ENCODE measurements at places on chromosomes 11 and 22.

DNA sequence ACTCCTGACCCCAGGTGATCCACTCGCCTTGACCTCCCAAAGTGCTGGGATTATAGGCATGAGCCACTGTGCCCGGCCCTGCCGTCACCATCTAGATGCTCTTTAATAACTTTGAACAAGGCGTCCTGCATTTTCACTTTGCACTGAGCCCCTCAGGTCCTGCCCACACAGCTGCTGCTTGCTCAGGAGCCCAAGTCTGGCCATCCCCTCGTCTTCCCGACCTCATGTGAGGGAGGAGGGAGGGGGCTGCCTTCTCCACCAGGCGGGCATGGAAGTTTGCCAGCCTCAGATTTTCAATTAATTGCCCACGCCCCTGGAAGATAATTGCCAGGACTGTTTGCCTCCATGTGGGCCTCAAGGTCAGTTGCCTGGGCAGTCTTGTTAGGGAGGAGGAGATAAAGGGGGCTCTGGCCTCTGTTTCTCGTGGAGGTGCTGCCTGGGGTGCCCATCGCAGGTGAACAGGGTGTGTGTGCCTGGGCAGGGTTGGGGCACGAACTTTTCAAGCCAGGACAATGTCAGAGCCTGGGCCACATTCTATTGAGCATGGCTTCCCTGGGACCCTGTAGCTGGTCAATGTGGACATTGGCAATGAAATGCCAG is 27.9 kb upstream of the MYEOV start:
- DNase-seq: peak; percentile 43

DNA sequence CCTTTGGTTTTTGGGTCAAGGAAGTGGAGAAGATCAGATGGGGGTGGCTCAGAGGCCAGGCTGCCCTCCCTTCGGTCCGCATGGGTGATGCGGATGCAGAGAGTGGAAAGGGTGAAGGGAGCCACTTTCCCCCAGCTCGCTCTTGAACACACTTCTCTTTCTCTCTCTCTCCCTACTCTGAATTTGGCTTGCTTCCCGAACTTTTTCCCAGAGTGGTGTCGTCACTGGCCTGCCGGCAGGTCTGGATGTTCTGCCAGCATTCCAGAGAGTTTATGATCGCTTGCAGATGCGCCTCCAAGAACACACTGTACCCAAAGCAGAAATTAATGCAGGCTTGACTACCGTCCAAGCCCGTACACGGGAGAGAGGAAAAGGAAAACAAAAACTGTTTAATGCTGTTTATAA is 103.2 kb downstream of the ZBTB16 start:
- DNase-seq: peak; percentile 95

DNA sequence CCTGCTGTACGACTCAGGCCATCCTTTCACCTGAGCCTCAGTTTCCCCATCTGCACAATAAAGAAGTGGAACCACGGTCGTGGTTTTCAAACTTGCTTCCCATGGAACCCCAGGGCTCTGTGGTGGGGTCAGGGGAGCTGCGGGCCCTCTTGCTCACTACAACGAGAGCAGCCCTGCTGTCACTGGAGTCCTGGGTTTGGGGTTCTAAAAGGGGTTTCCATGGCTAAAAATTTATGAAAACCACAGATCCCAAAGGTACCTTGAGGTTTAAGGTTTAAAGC is 45.4 kb upstream of the CARS1 start:
- no peak for DNase-seq

GRCh38 chr11:2131371-2132236 is 7.6 kb downstream of the IGF2 start:
- no peak for DNase-seq

DNA sequence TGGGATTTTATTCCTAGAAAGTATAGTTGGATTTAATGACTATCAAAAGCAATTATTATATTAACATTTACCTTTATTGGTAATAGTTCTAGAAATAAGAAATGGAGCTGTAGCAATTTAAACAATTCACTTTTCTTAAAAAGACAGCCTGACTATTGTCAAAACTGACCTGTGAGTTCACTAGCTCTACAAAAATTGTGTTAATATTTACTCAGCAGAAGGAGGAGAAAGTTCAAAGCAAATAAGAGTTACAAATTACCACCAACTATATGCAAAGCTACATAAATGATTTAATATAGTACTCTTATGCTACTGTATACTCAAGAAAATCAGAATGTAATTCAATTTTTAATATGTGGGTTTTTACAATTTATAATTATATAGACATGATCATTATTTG is 310.0 kb downstream of the DCDC1 start:
- DNase-seq: no peak

GRCh38 chr11:91396236-91397133 is 828.1 kb upstream of the FAT3 start:
- no peak for DNase-seq

DNA sequence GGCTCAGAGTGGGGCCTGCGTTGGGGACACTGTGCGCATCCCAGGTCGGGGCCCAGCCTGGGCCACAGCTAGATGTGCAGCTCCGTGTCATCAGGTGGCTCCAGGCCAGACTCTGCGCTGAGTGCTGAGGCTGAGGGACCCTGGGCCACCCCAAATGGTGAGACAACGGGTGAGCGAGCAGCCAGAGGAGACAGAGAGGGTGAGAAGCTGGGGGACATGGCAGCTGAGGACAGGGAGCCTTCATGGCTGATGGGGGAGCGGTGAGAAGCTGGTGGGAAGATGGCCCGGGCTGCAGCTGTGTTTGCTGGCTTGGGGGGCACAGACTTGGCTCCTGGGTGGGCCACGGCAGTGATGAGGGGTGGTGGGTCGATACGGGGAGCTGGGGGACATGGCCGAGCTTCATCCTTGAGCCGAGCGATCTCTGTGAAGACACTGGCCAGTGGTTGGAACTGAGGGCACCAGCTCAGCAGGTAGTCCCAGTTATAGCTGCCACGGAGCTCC is 2.5 kb upstream of the TPP1 start:
- no peak for DNase-seq

DNA sequence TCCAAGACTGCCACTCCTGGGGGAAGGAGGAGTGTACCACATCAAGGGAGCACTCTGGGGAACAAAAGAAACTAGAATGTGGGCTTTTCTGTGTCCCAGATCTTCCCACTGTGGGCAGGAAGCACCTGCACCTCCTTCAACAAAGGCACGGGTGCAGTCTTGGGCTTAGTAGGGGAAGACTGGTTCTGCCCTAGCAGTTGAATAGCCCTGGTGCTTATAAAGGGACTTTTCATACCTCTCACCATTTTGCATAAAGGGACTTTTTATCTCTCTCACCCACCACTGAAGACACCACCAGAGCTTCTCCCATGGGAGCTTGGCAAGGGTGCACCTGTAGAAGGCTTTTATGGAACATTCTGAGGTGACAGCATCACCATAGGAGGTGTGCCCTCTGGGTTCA is 65.8 kb upstream of the MS4A8 start:
- DNase-seq: no peak

- DNase-seq: no peak
Observed at GRCh38 chr11:60069450-60069849, 13.0 kb downstream of the MS4A3 start.

DNA sequence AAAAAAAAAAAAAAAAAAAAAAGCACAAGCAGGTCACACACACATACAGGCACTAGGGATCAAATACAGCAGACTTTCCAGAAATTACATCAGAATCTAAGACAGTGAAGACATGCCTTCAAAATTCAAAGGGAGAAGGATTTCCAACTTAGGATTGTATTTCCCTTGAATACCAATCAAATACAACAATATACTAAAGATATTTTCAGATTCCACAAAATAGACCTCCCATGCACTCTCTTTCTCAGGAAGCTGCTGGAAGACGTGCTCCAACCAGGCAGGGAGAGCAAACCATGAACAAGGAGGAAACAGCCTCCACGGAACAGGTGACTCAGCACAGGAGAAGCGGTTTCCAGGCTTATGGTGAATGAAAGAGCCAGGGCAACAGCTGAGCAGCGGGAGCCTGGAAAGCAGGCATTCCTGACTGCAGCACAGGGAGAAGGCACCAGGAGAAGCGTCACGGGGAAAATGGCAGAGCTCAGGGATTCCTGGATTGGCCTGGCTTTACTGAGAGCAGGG is 32.0 kb downstream of the TMEM184B start:
- no peak for DNase-seq

GRCh38 chr22:45009606-45010531 is at the start of gene PHF21B:
Gene PHF21B, minus strand, starts transcription at chr22:45010005. Its CDS starts 456 bp downstream, at chr22:45009549.
- peak; percentile 86 for DNase-seq

DNA sequence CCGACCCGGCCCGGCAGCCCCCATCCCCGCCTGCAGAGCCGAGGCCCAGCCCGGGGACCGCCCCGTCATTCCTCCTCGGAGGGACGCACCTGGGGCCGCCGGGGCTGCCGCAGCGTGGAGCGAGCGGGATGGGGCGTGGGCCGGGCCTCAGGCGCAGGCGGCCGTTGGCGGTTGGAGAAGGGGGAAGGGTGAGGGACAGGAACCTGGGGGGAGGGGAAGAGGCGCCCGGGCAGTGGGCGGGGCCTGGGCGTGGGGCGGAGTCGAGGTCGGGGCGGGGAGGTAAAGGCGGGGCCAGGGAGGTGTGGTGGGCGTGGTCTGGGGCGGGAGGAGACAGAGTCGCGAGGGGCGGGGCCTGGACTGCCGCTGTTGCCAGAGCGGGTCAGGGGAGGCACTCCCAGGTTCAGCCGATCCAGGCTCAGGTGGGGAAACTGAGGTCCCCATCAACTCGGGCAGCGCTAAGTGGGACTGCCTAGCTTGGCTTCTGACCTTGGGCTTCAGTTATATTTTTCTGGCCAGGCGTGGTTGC is at the start of gene TESMIN:
TESMIN (minus strand) TSS at position 190 of the 526 bp plus-strand sequence. CDS start 860 bp downstream, outside the sequence.
- peak; percentile 97 for DNase-seq

GRCh38 chr11:21817696-21818095 is 375.2 kb upstream of the ANO5 start:
- DNase-seq: no peak

DNA sequence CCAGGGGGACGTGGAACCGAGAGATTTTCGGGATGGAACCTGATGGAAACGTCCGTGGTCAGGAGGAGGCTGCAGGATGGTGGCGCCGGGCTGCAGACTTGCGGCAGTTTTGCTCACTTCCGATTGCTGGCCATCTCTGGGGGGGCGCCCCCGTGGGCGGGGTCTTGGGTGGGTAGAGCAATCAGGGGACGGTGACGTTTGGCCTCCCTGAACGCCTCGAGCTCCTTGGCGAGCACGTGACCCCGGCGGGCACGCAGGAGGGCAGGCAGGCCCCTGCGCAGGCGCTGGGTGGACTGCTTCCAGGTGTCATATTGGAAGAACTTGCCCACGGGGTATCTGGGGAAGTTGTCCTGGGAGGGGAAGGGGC is 6.3 kb downstream of the IGF2 start:
- peak; percentile 79 for DNase-seq

DNA sequence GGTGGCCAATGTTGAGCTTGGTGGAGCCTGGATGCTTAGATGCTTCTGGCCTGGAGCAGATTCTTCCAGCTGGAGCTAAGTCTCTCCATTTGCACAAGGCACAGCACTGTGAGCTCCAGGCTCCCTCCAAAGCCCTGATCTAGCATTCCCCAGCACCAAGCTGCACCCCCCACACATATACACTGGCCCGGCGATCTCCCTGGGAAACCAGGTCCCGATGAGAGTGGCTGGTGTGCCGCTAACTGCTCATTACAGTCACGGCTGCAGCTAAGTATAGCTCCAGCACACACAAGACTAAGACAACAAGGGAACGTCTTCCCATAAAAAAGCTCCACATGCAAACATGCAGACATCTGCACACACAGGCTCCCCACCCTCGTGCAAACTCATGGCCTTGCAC is 17.6 kb downstream of the KCNC1 start:
- DNase-seq: no peak

- no peak for DNase-seq
Observed at GRCh38 chr11:35363854-35364780, 55.2 kb downstream of the SLC1A2 start.

GRCh38 chr11:64858467-64859263 is 14.2 kb upstream of the CDC42BPG start:
- DNase-seq: peak; percentile 77

GRCh38 chr11:86809561-86809960 is 9.2 kb downstream of the PRSS23 start:
- DNase-seq: no peak

- DNase-seq: no peak
Observed at GRCh38 chr11:61911701-61912529, 5.5 kb downstream of the RAB3IL1 start.

- no peak for DNase-seq
Observed at GRCh38 chr11:26901162-26901561, 92.8 kb upstream of the FIBIN start.

DNA sequence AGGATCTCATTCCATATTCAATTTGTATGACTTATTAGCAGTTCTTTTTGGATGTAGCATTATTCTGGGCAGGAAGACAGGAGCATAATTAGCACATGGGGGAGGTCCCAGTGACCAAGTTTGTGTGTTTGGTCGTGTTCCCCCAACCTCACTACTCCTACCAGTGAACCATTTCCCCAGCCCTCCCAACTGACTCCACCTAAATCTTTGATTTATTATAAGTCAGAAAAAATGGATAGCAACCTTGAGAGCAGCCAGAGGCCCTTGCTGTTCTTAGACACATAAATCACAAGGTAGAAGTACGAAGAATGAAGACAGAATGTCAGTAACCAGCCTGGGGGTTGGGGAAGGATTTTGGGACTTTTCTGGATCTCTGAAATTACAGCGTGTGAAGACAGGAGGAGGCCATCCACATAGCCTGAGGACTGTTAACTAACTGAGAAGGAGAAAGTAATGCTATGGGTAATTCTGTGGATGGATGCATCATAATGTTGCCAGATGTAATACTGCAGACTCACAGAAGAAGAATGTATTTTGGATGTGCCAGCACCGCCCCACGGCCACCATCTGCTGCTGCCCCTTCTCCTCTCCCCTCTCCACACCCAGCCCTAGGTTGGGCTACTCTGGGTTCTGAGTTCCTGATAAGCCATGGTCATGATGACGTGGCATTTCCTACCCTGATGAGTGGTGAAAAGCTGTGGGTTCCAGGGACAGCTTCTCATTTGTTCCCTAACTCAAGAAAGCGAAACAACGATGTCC is 124.3 kb upstream of the TTC12 start:
- DNase-seq: no peak

- no peak for DNase-seq
Observed at GRCh38 chr22:39437791-39438704, 18.8 kb upstream of the MGAT3 start.

GRCh38 chr22:49934160-49934890 is 15.9 kb downstream of the CRELD2 start:
- peak; percentile 93 for DNase-seq

DNA sequence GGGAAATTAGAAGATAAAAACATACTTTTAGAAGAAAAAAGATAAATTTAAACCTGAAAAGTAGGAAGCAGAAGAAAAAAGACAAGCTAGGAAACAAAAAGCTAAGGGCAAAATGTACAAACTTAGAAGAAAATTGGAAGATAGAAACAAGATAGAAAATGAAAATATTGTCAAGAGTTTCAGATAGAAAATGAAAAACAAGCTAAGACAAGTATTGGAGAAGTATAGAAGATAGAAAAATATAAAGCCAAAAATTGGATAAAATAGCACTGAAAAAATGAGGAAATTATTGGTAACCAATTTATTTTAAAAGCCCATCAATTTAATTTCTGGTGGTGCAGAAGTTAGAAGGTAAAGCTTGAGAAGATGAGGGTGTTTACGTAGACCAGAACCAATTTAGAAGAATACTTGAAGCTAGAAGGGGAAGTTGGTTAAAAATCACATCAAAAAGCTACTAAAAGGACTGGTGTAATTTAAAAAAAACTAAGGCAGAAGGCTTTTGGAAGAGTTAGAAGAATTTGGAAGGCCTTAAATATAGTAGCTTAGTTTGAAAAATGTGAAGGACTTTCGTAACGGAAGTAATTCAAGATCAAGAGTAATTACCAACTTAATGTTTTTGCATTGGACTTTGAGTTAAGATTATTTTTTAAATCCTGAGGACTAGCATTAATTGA is 1.0 kb downstream of the MALAT1 start:
- DNase-seq: no peak
